ENCODE measurements at places on chromosomes 16 and 17.

DNA sequence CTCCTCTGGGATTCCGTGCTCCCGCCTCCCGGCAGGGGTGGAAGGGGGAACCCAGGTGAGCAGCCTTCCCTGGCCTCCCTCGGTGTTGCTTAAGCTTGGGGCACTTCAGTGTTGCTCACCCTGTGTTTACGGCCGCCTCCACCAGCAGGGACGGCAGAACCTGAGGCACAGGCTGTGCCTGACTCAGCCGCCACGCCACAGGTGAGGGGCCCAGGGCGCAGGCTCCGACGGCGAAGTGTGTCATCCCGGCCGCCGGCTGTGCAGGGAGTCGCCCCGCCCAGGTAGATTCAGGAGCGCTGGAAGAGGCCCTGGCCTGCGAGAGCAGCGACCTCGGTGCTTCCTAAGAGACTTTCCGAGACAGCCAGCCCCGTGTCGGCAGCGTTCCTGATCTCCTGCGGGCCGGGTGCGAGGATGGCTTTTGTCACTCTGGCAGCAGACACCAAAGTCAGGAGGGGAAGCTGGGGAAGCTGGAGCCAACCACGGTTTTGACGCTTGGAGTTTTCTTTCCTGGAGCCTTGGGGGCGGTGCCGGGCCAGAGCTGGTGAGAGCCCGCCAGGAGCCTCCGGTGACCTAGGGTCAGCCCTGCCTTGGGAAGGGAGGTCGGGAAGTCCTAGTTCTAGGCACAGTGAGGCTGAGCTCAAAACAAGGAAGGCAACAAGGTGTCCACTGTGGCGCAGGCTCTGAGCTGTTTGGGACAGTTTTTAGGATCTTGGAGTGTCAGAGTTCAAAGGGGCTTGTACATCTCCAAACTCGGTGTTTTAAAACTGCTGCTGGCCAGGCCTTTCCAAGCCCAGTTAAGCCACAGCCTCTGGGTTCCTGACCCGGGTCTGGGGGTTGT, 2.1 kb downstream of the GSE1 start:
- DNase-seq, result peak; percentile 82

- DNase-seq, result no peak
Observed at GRCh38 chr16:21626659-21627277, 25.6 kb downstream of the IGSF6 start.

DNA sequence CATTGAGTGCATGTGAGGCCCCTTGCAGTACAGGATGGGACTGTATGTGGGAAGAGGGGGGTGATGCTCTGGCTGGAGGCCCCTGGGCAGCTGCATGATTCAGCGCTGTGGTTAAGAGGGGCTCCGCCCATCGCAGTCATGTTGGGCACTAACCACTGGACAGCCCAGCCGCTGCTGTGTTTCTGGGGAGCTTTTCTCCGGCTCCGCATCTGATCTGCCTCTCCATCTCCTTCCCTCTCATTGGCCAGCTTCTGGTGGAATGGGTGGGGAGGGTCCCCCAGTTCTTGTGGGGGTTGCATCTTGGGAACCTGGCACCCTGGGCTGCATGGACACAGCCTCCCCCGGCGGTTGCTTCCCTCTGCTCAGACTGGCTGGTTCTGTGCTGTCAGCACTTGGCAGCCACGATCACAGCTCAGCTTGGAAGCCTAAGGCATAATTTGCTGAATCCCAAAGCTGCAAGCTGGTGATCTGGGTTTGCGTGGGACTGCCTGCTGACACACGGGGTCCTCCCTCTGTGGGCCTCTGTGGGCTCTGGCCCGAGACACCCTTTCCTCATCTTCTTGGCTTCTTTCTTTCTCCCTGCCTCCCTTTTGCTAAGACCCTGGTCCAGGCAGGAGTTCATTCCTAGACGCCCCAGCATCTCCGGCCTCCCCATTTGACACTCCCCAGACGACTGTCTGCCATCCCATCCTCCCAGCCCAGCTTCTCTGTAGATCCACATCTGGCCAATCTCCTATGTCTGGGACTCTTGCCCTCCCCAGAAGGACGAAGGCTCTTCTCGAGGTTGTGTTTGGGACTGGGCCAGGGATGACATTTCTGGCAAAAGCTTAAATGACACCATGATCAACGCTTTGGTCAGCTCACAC, 168.3 kb downstream of the SEC14L1 start:
- DNase-seq, result no peak

DNA sequence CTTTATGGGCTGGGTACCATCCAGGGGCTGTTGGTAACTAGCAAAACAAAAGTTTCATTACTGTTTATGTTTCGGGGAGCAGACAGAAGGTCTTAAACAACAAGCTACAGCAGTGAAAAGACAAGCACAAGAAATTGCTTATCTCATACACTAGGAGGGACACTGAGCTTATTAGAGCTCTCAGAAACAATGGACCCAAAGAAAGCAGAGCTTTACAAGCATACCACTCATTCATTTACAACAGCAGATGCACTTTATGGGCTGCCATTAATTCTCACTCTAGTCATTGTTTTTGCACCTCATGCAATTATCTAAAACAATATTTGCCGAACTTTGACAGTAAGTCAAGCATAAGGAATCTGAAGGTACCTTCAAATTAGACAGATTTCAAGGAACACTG, 10.0 kb downstream of the KRT16 start:
- DNase-seq, result no peak

DNA sequence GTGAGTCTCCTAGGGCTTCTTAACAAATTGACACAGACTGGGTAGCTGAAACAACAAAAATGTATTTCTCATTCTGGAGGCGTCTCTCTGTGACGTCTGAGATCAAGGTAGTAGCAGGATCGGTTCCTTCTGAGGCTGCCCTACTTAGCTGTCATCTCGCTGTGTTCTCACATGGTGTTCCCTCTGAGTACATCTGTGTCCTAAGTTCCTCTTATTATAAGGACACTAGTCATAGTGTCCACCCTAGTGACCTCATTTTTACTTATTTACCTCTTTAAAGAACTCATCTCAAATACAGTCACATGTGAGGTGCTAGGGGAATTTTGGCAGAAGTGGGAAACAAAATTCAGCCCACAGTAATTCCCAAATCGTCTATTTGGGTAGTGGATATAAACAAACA, 529.1 kb downstream of the NPIPA7 start:
- no peak for DNase-seq

- DNase-seq, result no peak
Observed at GRCh38 chr17:81163703-81164370, 1.5 kb upstream of the PVALEF start.

DNA sequence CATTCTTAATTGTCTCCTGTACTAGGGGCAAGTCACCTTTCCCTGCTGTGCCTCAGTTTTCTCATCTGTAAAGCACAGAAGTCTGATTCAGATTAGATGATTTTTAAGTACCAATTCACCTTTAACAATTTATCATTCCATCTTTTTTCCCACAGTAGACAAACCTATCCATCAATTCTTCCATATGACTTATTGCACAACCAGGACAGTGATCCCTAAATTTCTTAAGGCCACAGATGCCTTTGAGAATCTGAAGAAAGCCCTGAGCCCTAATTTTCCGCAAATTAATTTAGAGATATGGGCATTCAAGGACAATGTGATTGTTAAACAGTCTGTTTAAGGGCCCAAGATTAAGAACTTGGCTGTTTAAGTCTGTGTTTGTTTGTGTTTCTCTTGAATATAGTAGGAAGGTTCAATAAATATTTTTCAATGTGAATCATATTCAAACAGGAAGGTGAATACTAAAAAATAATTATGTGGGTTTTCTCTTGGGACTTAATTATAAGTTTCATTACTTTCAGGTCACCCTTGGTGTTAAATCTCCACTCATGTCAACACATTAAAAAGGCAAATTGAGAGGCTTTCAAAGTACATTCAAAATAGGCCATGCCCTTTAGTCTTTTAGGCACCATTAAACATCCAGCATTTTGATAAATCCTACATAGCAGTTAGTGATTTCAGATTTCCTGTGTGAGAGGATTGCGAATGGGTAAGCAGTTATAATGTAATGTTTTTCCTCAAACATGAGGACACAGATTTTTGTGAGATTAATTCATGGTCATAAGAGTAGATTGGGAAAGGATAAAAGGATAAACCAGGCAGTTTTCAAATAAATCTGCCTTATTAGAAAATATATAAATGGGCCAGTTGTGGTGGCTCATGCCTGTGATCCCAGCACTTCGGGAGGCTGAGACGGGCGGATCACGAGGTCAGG, 34.9 kb upstream of the MMD start:
- no peak for DNase-seq

GRCh38 chr16:88755745-88756443, 29.1 kb downstream of the PIEZO1 start:
- DNase-seq, result no peak

GRCh38 chr17:61393550-61393903, 6.1 kb upstream of the TBX2 start:
- DNase-seq, result peak; percentile 99

DNA sequence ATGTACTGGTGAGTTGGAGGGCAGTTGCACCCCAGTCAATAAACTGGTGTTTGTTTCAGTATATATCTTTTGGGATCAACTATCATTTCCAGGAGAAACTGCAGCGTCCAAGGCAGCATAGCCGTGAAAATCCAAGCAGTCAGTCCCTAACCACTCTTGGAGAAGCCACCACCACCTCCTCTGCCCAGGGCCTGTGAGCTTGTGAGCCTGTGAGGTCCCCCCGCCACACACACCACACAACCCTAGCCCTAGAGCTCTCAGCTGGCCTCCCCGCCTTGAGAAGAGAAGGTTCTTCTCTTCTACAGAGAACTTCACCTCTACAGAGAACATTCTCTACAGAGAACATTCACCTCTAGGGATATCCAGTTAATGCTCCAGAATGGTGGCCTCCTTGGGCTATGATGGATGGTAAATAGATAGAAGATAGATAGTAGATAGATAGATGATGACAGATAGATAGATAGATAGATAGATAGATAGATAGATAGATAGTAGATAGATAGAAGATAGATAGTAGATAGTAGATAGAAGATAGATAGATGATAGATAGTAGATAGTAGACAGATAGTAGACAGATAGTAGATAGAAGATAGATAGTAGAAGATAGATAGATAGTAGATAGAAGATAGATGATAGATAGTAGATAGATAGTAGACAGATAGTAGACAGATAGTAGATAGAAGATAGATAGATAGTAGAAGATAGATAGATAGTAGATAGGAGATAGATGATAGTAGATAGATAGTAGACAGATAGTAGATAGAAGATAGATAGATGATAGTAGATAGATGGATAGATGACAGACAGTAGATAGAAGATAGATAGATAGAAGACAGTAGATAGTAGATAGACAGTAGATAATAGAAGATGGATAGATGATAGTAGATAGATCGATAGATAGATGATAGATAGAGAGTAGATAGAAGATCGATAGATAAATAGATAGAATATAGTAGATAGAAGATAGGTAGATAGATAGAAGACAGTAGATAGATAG, 13.7 kb downstream of the ALOX15B start:
- no peak for DNase-seq

GRCh38 chr17:10262451-10262850, 64.0 kb upstream of the GAS7 start:
- no peak for DNase-seq

DNA sequence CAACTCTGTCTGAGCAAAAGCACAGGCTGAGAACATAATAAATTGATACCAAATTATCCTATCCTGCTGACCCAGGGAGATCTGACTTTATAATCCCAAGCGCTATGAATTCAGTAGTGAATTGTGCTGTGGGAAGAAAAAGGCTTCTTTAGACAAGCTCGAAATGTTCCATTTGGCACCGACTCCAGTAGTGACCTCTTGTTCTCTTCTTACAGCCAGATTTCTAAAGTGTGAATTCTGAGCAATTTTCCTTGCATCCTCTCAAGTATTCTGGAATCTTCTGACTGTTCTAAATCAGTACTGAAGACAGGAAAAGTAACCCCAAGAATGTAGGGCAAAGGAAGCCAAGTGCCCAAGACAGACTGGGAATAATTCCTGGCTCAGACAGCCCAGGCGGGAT, 58.2 kb downstream of the CDYL2 start:
- no peak for DNase-seq

DNA sequence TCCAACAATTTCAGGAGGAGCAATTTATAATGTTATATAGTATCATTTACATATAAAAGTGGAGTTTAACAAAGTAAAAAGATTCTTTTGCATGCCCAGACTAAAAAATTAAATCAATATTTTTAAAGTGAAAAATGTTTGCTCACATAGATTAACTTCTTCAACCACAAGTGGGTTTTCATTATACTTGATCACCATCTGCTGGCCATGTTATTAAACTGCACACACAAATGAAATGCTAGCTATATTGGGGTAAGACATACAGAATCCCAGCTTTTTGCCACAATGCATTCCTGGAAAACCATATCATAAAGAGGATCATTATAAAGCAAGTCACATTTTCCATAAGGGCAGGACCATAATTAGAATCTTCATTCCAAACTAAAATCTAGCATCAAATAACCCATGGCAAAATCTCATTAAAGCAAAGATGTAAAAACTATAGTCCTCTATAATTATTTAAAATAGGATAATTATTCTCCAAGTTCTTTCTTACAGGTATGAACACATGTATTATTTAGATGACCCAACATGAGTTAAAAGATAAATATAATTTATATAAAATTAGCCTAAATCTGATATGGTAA, 26.3 kb downstream of the CEP112 start:
- peak; percentile 56 for DNase-seq

GRCh38 chr17:5000237-5000639, 2.5 kb downstream of the KIF1C start:
- DNase-seq, result no peak

GRCh38 chr16:19883296-19883965, 1.2 kb downstream of the GPRC5B start:
- no peak for DNase-seq

DNA sequence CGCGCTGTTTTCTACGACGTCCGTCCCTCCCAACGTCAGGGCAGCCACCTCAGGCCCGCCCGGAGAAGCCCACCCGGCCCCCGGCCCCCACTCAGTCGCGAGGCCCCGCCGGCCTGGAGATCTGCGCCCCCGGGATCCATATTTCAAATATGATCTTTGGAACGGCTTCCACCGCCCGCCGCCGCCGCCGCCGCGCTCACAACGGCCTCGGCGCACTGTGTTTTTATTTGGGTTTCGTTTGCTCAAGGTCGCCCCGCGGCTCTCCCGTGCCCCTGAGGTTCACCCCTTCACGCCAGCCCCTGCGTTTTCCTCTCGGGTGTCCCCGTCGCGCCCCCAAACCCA, 4.2 kb upstream of the CBX4 start:
- DNase-seq, result no peak

GRCh38 chr16:78490847-78491246, 391.4 kb downstream of the WWOX start:
- no peak for DNase-seq

GRCh38 chr16:70391881-70392481, 45.3 kb downstream of the DDX19A start:
- DNase-seq, result no peak

- no peak for DNase-seq
Observed at GRCh38 chr16:89536886-89537548, 23.5 kb upstream of the RPL13 start.

DNA sequence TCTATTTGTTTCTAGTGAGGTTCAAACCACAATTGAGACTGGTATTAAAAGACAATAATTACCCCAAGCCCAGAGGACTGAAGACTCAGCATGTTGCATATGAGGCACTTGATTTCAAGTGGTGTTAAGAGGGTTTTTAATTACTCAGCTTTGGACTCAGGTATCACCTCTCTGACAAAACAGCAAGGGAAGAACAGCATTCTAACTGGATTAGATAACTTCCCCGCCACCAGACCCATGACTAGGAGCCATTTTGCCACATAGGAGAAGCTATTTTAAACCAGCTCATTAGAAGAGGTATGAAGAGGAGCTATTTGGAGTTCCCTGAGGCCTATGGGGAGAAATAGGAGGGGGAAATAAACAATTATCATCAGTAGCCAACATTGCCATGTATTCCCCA, 226.1 kb upstream of the TOX3 start:
- DNase-seq, result no peak

All from HuH-7.5 (cell line).